ENCODE measurements at places on chromosomes 12 and 14.

DNA sequence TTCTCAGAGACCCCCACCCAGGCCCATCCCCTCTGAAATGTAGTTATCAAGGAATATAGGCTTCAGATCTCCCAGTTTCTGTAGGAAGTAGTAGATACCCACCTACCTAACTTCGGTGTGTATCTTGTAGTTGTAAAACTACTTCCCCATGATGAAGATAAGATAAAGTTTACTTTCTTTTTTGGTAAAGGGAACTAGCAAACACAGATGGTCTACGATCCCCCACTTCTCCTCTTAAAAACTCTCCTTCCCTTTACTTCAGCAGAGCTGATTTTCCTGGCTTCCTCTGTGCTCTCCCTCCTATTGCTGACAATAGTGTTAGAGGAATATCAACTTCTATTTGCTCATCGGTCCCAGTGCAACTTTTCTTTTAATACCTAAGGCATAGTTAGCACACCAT lies 395.2 kb downstream of the RPL10L start:
- no peak for DNase-seq

- no peak for DNase-seq
Observed at GRCh38 chr12:59393506-59393905, 202.3 kb upstream of the SLC16A7 start.

DNA sequence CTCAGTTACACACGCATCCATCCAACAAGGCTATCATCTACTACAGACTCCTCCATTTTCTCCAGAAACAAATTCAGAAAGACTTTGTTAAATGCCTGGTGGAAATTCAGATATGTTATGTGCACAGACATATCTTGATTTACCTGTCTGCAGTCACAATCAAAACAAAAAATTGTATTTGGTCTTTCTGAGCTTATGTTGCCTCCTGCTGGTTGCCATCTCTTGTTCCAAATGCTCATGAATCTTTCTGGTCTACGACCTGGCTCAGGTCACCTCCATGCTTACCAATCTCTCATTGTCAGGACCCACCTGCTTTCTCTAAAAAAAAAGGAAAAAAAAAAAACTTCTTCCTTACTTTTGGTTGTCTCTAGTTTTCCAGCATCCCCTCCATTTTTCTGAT lies 169.2 kb upstream of the PLXNC1 start:
- no peak for DNase-seq

DNA sequence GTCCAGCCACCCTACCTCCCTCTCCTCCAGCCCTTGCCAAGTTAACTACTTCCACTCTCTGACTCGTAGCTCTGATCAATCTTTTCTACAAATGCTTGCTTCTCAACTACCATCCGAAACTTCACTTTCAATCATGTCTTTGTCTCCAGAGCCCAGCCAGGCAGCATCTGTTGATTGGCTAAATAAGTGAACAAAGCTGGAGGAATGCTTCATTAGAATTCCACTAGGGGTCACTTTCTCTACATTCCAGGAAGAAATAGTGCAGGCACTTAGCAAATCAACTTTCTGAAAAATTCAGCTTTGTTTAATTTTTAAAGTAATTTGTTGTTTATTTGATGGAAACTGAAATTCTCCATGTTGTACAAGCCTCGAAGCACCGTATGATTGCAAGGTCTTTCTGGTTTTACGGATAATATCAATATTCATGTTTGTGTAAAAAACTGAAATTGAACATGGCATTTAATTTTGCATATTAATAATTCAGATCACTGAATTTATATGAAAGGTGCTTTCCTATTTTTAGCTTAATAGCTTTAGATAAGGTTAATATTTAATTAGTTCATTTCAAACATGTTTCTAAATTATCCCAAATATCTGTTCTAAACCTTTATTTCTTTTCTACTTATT lies 32.4 kb upstream of the HELB start:
- DNase-seq: no peak

GRCh38 chr12:132305560-132305966 lies 23.8 kb downstream of the GALNT9 start:
- DNase-seq: no peak

GRCh38 chr14:50839691-50840090 lies 8.7 kb upstream of the NIN start:
- DNase-seq: no peak

- no peak for DNase-seq
Observed at GRCh38 chr14:64294672-64295413, 672 bp upstream of the ESR2 start.

DNA sequence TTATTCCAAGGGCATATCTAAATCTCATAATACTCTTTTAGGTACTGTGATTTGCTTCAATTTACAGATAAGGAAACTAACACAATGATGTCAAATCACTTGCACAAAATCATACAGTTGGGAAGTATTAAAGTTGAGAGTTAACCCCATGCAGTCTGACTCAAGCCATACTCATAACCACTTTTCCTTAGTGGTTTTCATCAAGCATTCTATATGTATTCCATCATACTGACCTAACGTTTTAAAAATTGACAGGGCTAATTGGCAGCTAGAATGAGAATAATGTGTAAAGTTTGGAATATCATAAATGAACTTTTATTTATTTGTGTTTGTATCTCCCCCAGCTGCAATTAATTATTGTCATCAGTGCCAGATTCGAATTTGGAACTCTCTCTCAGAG lies 20.9 kb downstream of the PUS7L start:
- DNase-seq: no peak

DNA sequence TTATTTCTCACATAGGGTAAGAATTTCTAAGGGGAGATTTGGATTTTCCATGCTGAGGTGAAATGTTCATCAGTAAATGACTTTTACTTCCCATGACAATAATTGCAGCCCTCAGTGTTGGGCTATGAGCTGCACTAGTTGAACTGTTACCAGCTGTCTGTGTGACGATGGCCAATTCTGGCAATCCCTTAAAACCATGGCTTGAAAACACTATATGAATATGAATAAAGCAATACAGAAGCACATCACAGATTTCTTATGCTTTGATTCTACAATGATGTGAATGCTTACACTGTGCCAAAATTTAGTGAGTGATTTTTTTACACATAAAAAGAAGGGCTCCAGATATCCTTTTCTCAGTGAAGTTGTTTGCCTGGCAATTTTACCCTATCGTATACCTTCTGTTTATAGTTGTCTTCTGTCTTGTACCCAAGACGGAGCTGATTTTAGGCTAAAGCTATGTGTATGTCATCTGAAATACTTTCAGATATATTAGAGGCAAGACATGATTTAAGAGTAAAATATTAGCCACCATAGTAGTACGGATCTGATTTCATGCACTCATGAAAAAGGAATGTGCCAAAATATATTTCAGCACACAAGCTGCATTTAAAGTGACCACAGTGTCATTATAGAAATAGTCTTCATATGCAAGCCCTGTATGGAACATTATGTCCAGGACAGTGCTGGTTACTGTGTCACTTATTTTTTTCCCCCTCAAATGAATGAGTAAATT lies 52.0 kb downstream of the SLC38A4 start:
- DNase-seq: no peak

DNA sequence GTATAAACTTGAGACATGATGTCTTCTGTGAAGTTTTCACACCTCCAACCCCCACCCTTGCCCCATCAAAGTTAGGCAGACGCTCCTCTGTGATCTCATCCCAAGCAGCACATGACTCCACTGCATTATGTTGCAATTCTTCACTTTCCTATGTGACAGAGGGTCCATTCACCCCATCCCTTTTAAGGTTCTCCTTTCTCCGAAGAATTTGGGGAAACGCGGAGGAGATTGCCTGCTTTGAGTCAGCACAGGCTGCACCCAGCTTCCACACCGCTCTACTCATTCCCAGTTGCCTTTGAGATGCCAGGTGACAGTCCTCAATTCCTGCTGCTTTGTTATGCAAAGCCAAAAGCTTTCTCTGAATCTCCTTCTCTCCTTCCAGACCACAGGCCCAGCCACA lies 61.8 kb downstream of the PHLDA1 start:
- no peak for DNase-seq
